Stimulated activated naive B cell treated with anti-CD40 and anti-IgM and Interleukin-4, amounts not matched to agents 10 μg/mL and 1 μg/mL and 100 μg/mL, for 72 hours (primary cell): ENCODE measurements at places on chromosomes 6 and 20.
A peak's percentile ranks its signal among the peaks of the same experiment; 100 is the strongest.

GRCh38 chr20:61320691-61321425 is 68.8 kb downstream of the CDH4 start:
- DNase-seq = no peak

DNA sequence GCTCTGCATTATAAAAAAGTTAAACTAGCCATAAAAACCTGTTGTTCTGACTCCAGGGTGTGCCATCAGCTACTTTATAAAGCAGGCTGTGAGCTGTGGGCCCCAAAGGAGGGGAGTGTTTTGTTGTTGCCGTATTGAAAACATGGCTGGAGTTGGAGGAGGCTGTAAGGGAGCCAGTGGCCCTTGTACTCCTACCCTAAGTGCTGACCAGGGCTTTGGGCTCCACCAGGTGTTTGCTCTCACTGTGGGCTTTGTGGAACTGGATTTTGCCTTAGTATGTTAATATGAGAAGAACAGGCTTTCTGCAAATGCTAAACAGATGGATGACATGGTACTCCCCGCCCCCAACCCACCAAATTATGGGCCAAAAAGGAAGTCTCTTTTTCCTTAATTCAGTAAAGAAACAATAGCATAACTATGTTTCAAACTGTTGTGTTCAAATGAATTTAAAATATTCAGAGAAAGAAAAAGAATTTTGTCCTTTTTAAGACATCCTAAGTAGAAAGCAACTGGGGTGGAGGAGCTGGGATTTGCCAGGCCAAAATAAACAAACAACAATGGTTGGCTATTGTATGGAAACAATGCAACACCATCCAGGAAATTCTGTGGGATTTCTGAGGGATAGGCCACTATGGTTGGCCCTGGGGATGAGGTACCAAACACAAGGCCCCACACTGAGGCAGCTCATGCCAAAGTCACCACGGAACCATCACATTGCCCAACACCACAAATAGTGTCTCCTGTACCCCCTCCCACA is 63.3 kb downstream of the PLCG1 start:
- DNase-seq = no peak

DNA sequence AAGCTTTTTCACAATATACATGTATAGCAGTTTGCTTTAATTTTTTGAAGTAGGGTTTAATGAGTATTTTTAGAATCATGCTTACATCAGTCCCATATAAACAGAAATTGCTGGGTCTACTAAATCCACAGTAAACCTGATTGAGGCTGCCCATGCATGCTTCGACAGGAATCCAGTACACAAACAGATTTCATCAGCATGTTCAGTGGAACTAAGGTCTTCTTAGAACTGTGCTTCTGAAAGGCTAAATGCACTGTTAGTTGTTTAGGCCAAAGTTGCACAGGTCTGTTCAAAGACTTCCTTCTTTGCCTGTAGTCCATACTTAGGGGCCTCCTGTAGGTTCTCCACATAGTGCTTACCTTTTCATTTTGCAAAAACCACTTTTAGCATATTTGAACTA is 42.5 kb upstream of the THBS2 start:
- DNase-seq = no peak

DNA sequence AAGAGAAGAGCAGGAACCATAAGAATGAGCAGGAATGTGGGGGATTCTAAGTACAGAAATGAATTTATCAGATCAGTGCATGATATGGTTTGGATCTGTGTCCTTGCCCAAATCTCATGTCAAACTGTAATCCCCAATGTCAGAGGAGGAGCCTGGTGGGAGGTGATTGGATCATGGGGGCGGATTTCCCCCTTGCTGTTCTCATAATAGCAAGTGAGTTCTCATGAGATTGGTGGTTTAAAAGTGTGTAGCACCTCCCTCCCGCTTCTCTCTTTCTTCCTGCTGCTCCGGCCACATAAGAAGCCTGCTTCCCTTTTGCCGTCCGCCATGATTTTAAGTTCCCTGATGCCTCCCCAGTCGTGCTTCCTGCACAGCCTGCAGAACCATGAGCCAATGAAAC is 49.2 kb downstream of the KHDC1L start:
- DNase-seq = no peak

DNA sequence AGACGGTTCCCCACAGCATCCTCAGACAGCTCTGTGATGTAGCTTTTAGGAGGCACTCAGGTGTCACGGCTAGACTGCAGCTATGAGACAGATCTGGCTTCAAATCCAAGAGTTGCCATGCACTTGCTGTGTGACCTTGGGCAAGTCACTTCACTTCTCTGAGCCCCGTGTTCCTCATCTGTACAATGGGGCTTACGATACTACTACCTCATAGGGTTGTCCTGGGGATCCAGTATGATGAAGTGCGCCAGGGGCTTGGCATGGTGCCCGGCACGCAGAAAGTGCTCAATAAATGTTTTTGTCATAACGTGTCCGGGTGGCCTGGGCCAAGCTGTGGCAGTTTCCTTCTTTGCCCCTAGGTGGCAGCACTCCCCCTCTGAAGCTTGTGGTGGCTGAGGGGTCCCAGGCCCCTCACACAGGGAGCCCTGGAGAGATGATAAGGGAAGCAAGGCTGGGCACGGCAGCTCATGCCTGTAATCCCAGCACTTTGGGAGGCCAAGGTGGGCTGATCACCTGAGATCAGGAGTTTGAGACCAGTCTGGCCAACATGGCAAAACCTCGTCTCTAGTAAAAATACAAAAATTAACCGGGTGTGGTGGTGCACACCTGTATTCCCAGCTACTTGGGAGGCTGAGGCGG is 19.1 kb upstream of the CHMP4B start:
- DNase-seq = peak; percentile 29

DNA sequence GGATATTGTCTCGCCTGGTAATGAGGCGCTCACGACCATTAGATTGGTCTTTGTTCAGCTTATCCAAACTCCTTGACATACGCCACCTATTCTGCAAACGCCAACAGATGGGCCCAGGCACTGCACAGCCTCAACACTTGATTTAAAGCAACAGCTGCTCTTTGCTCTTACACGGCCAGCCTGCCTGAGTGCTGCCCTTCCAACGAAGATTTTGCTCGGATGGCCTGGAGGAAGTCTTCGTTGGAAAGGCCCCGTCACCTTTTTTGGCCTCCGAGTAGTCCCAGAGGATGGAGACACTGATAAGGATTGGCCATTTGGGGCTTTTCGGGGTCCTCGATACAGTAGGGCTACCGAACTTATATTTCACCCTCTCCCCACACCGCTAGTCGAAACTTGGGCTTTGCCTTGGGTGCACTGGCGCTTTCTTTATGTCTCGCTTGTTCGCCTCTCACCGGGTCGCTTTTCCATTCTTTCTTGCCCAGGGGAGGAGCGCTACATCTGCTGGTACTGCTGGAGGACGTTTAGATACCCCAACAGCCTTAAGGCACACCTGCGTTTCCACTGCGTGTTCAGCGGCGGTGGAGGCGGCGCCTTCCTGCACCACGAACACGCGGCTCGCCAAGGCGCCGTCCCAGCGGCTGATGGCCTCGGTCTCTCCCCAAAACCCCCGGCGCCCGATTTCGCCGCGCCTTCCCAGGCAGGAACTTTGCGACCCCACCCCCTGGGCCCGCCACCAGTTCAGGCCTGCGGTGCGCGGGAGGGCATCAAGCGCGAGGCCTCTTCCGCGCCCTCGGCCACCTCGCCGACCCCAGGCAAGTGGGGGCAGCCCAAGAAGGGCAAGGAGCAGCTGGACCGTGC is 6.1 kb downstream of the PRDM13 start:
- no peak for DNase-seq

DNA sequence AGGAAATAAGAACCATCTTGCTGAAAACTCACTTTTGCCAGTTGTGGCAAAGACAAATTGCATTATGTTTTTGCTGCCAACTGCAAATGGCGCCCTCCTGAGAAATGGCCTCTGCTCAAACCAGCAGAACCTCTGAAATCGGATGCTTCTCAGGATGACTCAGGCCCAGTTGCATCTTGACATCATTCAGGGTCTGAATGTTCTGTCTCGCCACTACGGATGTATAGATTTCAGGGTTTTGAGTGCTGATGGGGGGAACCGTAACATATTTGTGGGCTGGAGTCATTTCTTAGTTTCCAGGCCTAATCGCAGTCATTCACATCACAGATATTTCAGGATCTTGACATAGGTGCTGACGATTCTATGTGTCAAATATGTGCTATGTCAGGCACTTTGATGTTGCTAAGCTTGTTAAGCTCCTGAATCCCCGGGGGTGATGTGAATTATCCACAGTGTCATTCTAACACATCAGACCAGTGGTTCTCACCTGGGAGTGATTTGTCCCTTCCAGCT is 207.1 kb downstream of the NFATC2 start:
- DNase-seq = no peak

- no peak for DNase-seq
Observed at GRCh38 chr20:16036331-16036730, 536.9 kb downstream of the KIF16B start.

- no peak for DNase-seq
Observed at GRCh38 chr20:34112600-34113101, 608 bp upstream of the EIF2S2 start.

- DNase-seq = no peak
Observed at GRCh38 chr20:10826111-10826510, 152.3 kb upstream of the JAG1 start.
